ENCODE measurements at places on chromosomes 4 and X.

DNA sequence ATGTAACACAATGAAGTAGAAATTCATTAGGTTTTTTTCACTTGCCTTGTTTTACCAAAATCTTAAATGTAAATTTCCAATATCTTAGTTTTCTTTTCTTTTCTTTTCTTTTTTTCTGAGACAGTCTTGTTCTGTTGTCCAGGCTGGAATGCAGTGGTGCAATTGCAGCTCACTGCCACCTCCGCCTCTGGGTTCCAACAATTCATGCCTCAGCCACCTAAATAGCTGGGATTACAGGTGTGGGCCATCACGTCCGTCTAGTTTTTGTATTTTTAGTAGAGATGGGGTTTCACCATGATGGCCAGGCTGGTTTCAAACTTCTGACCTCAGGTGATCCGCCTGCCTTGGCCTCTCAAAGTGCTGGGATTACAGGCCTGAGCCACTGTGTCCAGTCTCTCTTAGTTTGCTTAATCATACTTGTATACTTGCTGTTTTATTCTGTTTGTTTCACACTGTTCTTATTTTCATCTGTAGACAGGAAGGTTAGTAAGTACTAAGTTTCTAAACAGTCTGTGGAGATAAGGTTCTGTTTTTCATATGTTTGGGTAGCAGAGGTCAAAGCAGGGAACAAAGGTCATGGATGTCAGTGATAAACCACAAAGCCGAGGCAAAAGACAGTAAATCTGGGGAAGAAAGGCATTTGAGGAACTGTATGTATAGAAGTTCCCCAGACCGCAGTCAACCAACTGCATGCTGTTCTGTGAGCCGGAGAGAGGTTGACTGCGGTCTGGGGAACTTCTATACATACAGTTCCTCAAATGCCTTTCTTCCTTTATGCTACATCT lies 129.1 kb downstream of the CBR4 start:
- DNase-seq = no peak

GRCh38 chr4:180219080-180219479 lies 2024.1 kb upstream of the TENM3 start:
- no peak for DNase-seq

DNA sequence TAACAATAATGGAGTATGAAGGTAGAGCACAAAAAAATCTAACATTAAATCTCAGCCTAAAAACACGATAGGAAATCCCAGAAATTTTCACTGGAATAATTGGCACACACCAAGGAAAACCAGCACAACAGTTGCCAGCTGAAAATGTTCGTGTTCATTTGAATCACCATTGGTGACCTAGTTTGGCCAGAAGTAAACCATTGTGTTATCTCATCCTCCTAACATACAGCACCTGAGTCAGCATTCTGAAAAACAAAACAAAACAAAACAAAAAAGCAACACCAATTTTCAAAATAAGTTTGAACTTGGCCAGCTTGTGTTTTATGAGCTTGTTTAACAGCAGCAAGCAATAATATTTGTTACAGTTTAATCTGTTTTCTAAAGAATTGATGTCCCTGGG lies 41.1 kb downstream of the UCHL1 start:
- DNase-seq = no peak

DNA sequence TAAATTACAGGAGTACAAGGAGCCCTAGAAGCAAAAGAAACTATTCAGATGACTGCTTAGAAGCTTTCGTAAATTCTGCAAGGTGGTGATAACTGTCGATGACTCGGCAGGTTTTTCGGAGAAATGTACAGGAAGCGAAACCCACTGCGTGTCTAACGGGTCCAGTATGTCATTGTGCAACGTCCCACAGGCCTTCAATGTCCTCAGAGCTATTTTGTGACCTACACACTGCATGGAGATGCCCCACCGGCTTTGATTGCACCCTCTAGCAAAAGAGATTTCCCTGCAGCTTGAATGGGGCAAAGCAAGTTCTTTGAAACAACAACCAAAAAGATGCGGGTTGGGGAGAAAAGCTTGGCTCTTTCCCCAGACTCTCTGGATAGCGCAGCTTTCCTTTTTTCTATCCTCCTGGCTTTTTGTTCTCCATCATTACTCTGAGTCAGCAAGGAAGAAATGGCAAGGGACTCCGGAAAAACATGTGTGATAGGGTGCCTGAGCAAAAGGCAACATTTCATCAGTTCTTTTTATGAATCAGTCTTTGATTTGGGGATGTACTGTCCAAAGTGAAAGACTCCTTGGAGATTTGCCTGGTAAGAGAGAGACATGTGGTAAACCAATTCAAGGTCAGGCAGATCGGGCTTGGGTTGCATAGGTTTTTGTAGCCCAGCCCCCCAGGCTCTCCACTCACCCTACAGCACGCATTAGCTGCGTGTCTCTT lies 112.0 kb upstream of the TBL1X start:
- no peak for DNase-seq

DNA sequence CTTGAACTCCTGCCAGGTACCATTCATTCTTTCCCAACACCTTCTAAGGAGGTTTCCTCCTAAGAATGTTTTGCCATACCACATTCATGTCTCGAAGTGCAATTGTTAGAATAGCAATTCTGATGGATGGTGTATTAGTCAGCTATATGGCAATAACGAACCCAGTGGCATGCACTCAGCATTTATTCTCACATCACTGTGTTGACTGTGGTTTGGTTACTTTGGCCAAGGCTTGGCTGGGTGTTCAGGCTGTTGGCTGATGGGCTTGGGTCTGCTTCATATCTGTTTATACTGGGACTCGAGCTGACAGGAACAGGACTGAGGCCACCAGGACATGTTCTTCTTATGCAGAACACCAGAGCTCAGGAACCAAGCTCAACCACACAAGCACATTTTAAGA lies 31.7 kb downstream of the PSAPL1 start:
- DNase-seq = no peak

DNA sequence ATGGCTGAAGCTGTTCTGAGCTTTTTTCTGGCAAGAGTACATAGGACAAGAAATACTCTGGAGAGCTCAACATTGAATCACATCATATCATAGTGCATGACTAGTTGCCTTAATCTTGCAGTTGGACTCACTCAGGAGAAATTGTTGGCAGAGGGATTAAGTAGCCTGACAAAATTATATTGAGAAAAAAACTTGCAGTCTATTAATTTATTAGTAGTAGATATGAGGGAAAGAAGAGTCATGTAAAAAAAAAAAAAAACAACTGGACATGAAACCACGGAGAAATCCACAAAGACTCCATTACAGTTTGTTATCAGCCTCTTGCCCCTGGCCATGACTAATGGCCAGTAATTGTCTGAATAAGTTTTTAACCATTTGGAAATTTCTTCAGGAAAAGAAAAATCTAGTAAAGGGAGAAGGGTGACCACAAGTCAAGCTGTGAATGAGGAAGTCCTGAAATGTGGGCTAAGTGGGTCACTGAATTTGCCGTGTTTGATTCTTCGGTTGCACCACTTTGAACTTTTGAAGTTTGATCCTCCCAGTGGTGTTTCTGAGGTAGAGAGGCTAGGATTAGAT lies 45.6 kb downstream of the FHL1 start:
- no peak for DNase-seq

DNA sequence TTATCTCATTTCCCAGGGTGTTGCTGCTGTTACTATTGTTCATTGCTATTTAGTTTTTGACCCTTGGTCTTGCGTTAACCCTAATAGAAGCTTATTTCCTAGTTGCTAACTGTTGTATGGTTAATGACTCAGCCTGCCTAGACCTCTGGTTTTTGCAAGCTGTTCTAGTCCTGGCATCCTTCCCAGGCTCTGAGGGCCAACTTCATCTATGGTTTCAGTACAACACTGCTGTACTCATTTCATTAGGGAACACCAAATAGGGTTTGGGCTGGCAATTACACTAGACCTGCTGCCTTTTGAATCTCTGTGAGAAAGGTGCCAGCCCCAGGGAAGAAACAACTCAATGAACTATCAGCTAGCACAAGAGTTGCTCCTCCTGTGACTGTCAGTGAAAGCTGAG lies 59.6 kb downstream of the DCX start:
- no peak for DNase-seq

GRCh38 chrX:153988493-153988892 lies 15.9 kb downstream of the TMEM187 start:
- no peak for DNase-seq

- no peak for DNase-seq
Observed at GRCh38 chr4:12723849-12724447, 760.2 kb downstream of the RAB28 start.

GRCh38 chr4:80963051-80963450 lies 67.5 kb upstream of the BMP3 start:
- DNase-seq = no peak

Data from esophagus muscularis mucosa (tissue), 4 donors.